K562 (cell line): ENCODE measurements at places on chromosomes 7 and 10. TPM values are rescaled to one million over a fixed set of nuclear protein-coding genes. Genes with fewer than 3 reads are reported as not detected.

DNA sequence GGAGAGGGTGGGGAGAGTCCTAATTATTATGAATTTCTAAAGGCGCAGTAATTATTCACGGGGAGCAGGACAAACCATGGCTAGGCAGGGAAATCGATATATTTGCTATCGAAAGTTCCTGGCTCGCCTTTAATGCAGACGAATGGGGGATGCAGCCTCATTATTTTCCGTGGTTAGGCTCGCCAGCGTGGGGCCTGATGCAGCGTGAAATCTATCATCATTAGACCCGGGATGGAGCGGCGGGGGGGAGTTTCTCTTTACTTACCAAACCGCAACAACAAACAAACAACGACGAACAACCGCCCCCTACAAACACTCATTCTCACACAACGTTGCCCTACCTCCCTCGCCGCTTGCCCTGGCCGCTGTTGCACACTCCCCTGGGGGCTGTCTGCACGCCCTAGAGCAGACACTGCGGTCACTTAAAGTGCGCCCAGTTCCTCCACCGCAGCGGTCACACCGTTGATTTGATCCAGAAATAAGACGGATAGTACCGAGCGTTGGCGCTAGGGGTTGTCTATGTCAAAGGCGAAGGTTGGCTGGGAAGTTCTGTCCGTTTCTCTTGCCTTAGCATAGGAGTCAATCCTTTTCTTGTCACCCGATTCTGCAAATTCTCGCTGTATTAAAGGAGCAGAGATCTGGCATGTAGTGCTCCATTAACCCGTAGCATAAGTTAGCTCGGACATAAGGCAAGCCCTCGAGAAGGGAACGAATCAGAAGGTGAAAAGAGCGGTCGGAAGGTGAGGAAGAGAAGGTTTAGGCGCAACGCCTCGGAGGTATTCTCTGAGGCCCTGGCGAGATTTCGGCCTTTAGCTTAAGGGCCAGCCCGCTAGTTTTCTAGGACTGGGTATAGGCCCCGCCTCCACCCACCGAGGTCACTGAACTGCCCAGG is 10.4 kb downstream of the NXPH1 start:
- no peaks in the 10 kb centered on the region for H3K36me3 ChIP-seq
- H3K4me1 ChIP-seq: peaks cover 10% of the 10 kb centered on the region; the same call in 1 of the 2 replicates
- H3K4me3 ChIP-seq: no peak overlapping the region
- no peak overlapping the region for H3K27ac ChIP-seq
- no peak for DNase-seq

DNA sequence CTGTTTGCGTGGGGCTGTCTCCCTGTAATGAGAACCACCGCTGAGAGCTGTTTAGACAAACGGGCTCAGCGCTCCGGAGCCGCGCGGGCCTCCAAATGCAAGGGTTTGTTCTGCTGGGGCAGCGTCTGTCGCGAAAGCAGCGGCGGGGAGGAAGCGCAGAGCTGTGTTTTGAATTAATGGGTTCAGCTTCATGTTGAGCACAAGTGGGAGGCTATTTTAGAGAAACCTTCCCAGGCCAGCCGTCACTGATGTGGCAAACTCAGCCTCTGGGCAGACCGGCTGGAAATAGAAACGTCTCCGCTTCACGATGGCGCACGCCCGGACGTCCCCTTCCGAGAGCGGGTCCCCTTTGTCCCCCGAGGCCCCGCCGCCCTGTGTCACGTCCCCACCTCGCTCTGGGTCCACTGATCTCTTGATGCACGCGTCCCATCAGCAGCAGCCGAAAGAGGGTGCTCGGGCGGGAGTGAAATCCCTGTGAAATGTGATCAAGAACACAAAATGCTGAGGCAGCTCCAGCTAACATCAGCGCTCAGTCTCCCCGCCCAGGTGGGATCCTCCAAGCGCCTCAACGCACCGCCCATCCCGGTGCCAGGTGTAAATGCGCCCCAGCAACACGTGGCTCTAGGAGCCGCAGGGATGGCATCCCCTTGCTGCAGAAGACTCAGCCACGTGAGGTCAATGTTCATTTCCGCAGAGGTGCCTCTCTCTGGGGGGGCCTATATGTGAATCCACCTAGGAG is 44.9 kb downstream of the BAMBI start:
- DNase-seq: no peak
- H3K36me3 ChIP-seq: no peaks in the 10 kb centered on the region
- H3K4me3 ChIP-seq: no peak overlapping the region
- peaks cover 7% of the 10 kb centered on the region; the same call in 1 of the 3 replicates for H3K4me1 ChIP-seq
- H3K27ac ChIP-seq: no peak overlapping the region

DNA sequence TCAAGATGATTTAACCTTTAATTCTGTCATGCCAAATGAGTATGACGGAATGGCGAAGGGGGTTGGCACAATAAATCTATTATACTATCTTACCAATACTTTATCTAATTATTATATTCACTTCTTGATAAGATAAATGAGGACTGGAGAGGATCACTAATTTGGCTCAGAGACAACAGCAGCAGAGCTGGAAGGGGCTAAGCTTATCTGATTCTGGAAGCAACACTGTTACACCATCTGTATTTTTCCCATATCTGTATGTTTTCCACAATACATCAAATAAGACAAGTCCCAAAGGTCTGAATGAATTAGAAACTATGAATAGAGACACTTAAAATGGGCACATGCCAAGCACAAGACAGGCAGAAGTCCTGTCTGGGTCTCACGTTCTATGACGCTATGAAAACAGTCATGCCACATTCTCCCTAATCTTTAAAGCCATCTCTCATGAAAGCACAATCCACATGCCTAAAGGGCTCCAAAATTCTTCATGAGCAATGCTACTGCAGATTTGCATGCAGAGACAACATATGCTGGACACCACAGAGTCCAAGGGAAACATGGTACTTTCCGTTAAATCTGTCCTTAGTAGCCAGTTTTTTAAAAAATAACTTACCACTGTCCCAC is 88.3 kb downstream of the SLC25A13 start:
- H3K4me3 ChIP-seq: no peak overlapping the region
- H3K27me3 ChIP-seq: no peaks in the 10 kb centered on the region
- peaks cover 11% of the 10 kb centered on the region for H3K4me1 ChIP-seq
- no peak overlapping the region for H3K27ac ChIP-seq
- DNase-seq: no peak
- peaks cover 46% of the 10 kb centered on the region for H3K36me3 ChIP-seq

TMEM139 gene
- total RNA-seq: 0.81 and 1.5 TPM in 2 replicates

CARD11 gene
- total RNA-seq: 11.4 and 12.8 TPM in 2 replicates

DNA sequence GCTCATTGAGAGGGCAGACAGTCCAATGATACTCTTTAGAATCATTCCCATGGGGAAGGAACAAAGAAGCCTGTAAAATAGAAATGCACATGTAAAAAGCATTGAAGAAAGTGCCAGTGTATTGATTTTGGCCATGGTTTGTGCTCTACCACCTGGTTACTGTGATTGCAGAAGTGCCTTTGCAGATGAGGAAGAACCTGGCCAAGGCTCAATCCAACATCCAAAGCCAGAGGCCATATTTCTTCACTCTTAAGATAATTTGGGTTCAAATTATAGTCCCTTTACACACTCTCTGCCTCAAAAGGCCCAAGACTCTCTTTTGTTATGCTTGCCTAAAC is 122.1 kb downstream of the EGFR start:
- no peak for DNase-seq
- no peak overlapping the region for H3K4me3 ChIP-seq
- no peaks in the 10 kb centered on the region; the same call in 1 of the 3 replicates for H3K27me3 ChIP-seq

CTAGE4 gene
- total RNA-seq: 0.07 TPM in 1 of 2 replicates, not detected in the other

AP5Z1 gene
- 25.6 and 31.1 TPM in 2 replicates for total RNA-seq

DNA sequence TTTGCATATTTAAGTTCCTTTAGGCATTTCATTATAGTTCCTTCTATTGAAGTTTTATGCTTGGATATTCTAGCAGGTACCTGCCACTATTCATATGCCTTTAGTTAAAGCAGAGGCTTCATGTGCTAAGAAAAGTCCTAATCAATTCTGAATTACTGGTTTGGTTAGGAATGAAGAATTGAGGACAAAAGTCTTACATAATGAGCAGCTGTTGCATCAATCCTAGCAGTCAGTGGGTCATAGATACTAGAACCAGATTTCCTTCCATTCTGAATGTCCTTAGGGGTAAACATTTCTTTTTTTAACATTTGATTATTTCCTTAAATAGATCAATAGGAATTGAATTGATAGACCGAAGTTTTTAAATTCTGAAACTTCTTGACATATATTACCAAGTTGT is 59.2 kb downstream of the CDK13 start:
- no peaks in the 10 kb centered on the region for H3K27me3 ChIP-seq
- H3K36me3 ChIP-seq: peaks cover 42% of the 10 kb centered on the region; the same call in 2 of the 3 replicates
- no peak overlapping the region for H3K27ac ChIP-seq
- no peak for DNase-seq
- no peak overlapping the region for H3K4me3 ChIP-seq

- no peaks in the 10 kb centered on the region for H3K36me3 ChIP-seq
- H3K4me1 ChIP-seq: peaks cover 16% of the 10 kb centered on the region; the same call in 2 of the 3 replicates
Measured at GRCh38 chr7:24959735-24960485, 20.1 kb downstream of the OSBPL3 start.

PRPS1L1 gene
- not detected in 2 replicates for total RNA-seq

DNA sequence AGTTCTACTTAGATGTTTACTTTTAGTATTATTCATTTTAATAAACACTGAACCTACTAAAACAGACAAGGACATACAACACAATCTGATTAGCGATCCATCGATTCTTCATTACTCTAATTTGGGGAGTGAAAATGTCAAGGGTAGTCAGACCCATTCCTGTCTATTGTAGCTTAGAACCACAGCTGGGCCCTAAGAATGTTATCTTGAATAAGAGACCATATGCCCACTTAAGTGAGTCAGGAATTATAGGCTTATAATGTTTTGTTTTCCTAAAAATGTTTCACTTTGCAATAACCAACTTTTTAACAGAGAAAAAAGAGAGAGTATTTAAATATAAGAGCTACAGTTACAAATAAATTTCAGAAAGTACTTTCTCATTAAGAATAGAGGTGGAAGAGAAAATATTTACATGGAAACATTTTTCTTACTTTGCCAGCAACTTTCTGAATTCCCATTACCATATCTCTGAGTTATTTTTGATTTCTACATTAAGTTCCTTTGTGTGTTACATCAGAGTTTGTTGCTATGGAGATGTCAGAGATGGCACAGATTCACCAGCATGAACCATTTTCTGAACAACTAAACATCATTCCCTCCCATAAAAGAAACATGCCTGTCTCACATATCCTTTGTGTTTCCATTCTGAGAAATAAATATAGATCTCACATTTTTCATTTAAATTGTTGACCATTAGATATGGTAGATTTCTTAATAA is 75.4 kb upstream of the SLC13A1 start:
- H3K4me3 ChIP-seq: no peak overlapping the region
- no peak for DNase-seq
- H3K27ac ChIP-seq: no peak overlapping the region
- H3K27me3 ChIP-seq: no peaks in the 10 kb centered on the region

FKBP9 gene
- total RNA-seq: 23.7 and 27.2 TPM in 2 replicates

KCNH2 gene
- 368 and 385 TPM in 2 replicates for total RNA-seq
